ENCODE measurements at places on chromosomes 2 and 18.

DNA sequence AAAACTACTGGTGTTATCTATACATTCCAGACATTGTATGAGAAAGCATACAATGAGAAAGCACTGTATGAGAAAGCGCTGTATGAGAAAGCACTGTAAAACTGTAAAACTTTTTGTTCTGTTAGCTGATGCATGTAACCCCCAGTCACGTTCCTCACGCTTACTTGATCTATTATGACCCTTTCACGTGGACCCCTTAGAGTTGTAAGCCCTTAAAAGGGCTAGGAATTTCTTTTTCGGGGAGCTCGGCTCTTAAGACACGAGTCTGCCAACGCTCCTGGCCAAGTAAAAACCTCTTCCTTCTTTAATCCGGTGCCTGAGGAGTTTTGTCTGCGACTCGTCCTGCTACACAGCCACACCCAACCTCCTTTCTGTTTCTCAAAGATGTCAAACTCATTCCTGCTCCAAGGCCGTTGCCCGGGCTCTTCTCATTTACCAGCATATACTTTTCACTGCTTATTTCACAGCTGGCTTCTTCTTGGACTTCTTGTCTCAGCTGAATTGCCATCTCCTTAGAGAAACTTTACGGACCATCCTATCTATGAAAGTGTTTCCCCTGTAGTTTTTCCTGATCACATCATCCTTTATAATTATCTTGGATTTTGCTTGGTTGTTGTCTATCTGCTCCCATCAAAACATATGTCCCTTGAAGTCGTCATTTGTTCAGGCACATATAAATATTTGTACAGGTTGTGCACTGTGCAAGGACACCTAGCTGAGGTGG, 29.8 kb upstream of the YES1 start:
- DNase-seq, result no peak

DNA sequence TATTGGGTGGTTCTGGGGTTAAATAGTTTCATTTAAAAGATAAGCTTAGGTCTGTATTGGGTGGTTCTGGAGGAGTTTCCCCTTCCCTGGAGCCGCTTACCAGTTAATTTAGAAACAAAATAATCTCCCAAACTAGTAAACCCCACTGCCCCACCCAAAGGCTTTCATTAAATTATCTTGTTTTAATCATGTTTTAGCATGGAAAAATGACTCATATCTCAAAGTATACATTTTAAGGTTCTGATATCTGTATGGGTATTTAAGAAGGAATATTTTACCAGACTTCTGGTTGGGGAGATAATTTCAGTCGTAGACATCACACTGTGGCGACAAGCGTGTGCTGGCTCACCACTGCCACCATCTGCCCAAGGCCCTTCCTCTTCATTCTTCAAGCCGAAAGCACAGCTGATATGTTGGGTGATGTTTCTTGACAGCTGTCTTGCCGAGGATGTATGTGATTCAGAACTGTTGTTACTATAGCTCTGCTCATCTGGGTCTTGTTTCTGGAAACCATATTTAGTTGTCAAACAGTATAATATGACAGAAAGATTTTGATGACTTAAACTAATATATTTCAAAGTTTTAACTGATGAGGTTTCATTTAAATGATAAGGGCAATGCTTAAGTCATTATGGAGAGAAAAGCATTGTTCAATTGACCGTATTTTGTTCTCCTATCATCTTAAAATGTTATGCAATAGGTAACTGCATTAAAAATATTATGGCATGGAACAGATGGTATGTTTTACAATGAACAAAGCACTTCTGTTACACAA, 5.1 kb downstream of the FIGLA start:
- peak; percentile 47 for DNase-seq

DNA sequence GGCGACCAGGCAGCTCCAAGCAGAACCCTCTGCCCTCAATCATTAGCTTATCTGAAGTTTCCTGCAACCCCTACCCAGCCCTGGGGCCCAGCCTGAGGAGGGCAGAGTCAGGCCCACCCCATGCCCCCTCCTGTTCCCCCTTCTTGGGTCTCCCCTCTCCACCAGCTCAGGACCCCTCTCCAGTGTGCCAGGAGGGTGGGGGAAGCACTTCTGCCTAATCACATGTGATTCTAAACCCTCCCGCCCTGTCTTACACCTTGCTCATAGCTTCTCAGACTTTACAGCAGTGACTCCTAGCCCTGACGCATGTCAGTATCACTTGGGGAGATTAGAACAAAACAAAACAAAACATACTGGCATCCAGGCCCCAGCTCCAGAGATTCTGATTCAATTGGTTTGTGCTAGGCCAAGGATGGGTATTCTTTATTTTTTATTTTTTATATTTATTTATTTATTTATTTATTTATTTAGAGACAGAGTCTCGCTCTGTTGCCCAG, 42.5 kb upstream of the ASAP2 start:
- DNase-seq, result no peak

DNA sequence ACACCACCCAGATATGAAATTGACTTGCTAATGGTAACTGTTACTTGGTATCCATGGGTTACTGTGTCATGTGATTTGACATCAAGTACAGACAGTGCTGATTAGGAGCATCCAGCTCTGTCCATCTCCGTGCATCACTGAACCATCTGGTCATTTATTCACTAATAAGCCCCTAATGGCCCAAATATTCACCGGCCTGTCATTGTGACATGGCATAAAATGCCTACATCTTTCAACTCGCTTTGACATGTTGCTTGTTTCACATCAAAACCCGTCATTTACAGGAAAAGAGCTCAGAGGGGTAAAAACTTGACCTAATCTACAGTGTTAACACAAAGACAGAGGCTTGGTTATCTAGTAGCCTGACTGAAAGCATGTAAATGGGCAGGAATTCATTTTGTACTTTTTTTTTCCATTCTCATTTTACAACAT, 308.9 kb upstream of the ATP5MC3 start:
- DNase-seq, result no peak

DNA sequence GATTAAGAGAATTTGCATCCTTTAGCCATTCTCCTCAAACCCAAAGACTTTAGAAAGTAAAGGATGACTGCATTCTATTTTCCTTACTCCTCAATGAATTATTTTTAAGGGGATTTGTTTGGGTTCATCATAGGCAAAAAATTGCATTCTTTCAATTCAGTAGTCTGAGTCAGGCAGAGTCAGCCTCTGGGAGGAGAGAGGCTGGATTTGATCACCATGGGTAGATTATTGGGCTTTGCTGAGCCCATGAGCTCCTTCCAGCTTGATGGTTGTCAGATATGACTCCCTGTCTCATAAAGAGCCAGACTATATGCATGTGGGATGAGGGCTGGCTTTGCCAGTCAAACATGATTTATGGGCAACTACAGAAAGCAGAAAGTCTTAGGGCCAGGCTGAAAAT, 101.2 kb downstream of the KCNS3 start:
- DNase-seq, result no peak

GRCh38 chr2:86308984-86309695, 28.3 kb downstream of the REEP1 start:
- DNase-seq, result no peak

- DNase-seq, result no peak
Observed at GRCh38 chr18:48325115-48325665, 84.0 kb downstream of the ZBTB7C start.

DNA sequence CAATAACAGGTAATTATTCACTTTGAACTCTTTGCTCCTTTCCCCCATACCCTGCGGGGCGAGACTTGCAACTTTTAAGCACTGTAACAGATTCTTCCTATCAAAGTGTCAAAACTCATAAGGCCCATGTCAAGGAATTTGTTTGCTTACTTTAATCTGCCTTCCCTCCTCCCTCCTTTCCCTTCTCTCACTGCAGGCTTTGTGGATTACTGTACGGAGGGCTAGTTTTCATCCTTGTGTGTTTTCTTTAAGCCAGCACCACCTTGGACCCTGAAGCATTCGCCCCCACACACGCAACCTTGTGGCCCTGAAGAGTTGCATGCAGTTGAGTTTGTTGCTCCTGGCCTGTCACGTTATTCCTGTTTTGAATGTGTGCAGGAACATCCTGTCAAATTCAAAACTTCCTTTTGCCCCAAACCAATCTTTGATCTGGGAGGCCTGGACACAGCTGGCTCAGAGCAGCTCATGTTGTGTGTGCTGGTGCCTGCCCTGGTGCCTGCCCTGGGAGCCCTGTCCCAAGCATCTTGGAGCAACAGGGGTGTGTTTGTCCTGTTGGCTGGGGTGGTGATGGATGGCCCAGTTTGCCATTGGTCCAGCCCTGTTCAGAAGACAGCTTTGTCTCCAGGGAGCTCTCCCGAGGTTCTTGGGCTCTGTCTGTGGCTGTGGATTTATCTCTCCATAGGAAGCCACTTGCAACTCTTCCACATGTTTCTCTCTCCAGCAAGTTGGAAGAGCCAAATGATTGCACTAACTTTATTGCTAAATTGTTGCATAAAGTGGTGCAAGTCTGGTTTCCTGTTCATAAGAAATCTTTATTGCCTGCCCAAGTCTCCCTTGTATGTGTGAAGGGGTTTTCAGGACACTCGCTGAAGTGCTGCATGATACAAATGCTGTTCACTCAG, 199.6 kb downstream of the VAPA start:
- no peak for DNase-seq

DNA sequence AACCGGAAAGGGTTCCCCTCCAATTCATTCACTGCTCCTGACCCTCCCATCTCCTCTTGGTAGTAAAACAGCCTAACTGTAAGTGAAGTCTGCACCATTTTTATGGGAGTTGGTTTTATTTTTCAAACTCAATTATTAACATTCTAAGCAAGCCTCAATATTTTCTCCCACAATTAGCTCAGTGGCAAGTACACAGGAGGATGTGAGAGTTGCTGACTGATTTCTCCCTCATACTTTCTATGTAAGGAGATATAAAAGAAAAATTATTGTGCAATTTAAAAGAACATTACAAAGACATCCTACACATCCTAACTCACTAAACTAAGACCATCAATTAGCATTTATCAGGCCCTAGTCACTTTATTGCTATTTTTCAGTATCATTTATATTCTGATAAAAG, 73.9 kb downstream of the PIAS2 start:
- DNase-seq, result no peak

DNA sequence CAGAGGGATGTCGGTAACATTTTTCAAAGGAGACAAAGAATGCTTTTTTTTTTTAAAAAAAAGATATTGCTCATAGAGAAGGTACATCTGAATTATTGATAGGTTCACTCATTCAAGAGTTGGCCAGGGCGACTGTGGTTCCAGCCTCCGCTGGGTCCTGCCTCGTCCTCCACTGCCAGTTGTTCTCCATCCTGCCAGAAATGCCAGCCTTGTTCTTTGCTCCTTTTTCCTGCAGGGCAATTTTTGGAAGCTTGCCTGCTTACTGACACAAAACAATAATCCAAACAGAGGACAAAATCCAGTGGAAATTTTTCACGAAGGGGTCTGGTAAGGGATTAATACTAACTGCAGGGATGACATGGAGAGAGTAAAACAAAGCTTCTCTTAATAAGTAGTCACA, 1113.0 kb downstream of the CBLN2 start:
- no peak for DNase-seq

DNA sequence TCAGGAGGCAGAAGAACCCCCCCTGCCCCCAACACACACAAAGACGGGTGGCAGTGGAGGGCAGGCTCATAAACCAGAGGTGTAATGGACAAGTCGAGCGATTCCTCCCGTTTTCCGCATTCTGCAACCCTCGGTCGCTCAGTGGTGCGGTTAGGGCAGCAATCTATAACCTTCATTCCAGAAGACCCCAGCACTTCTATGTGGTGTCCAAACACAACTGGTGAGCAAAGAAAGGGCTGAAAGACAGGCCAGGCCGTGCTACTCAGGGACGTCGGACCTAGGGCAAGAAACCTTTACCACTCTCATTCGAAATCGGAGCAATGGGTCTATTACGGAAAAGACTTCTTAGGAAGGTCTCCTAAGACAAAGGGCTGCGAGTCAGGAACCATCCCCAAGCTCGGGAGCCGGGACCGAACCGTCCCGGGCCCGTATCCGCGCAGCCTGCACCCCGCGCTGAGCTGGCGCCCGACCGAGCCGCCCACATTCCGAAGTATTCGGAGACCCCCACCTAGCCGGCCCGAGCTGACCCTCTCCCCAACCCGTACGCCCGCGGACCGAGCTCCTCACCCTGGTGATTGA, 568 bp downstream of the ARL5A start:
- DNase-seq, result peak; percentile 19

GRCh38 chr2:28228434-28228995, 164.1 kb upstream of the FOSL2 start:
- DNase-seq, result no peak

- DNase-seq, result no peak
Observed at GRCh38 chr18:22254088-22254487, 84.7 kb downstream of the GATA6 start.

- DNase-seq, result no peak
Observed at GRCh38 chr2:86238354-86238753, 39.1 kb downstream of the MRPL35 start.

- DNase-seq, result no peak
Observed at GRCh38 chr2:125554956-125555355, 1101.0 kb upstream of the GYPC start.

- DNase-seq, result no peak
Observed at GRCh38 chr2:127191331-127192219, 28.5 kb downstream of the CYP27C1 start.

DNA sequence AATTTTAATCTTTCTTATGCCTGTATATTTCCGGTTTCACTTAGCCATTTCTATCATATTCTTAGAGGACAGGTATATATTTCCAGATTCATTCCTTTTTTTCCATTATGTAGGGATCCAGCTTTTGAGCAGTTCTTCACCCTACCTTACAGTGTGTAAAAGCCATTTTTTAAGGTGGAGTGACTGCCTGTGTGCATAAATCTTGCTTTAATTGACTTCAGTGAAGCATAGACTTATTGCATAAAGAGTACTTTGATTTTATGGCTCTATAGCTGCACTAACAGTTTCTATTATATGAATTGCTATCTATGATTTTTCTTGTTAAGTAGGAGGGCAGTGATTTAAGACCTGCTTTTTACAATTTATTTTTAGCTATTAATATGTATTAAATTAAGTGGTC, 132.6 kb downstream of the NYAP2 start:
- no peak for DNase-seq

Data from Caco-2 (cell line).